Naive thymus-derived CD8-positive, alpha-beta T cell (primary cell): ENCODE measurements at places on chromosomes 5 and 9. TPM values are rescaled to one million over a fixed set of nuclear protein-coding genes. Genes with fewer than 3 reads are reported as not detected.

GRM6 gene
- not detected for total RNA-seq

HRH2 gene
- total RNA-seq: 2.4 TPM

MARCHF6 gene
- total RNA-seq: 198 TPM

PRDM9 gene
- not detected for total RNA-seq

BARHL1 gene
- not detected for total RNA-seq
